ENCODE measurements at places on chromosomes 13 and 19.
A peak's percentile ranks its signal among the peaks of the same experiment; 100 is the strongest.

DNA sequence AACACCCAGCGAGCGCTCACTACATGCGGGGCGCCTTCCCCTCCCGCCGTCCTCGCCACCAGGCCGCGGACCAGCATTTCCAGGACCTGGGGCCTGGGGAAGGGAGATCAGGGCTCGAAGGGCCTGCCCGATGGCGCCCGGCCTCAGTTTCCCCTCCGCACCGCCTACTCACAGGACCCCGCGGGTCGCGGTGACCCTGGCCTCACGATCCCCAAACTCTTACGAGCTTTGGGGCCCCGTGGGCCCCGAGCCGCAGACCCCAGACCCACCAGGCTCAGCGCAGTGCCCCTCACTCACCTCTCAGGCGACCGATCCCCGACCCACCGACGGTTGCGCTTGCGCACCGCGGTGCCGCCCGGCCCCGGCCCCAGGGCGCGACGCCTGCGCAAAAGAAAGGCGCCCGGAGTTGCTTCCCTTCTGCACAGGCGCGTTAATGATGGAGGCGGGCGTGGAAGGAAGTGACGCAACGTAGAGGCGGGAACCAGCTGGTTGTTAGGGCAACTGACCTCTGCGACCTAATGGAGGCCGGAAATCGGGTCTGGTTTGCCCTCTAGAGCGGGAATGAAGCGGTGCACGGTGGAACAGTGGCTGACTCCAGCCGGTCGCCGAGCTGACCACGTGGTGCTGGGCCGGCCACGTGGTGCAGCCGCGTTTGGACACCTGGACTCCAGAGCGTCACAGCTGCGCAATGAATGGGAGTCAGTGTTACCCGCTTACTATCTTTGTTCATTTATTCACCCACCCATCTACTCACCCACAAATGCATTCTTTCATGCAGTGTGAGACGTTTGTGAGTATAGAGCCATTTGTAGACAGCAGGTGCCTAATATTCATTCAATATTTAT, at the start of gene SGTA:
Gene SGTA, minus strand, starts transcription at position 338 of the 845 bp plus-strand sequence. CDS start 14,205 bp downstream, outside the sequence.
- DNase-seq: peak; percentile 98

- no peak for DNase-seq
Observed at GRCh38 chr13:40460116-40460515, 206.3 kb downstream of the FOXO1 start.

- peak; percentile 94 for DNase-seq
Observed at GRCh38 chr19:1239796-1240737, 1.5 kb upstream of the ATP5F1D start.

DNA sequence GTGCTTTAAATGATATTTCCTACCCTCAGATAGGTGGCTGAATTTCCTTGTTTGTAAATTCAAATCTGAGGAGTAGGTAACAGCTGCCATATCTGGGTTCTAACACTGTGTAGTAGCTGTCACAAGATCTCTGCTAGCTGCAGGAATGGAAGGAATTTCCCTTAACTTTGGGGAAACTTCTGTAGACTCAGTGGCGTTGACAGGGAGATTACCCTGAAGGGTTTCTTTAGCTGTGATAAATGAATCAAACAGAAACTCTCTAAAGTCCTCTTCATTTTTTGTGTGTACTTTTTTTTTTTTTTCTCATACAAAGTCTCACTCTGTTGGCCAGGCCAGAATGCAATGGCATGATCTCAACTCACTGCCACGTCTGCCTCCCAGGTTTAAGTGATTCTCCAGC, 5.3 kb upstream of the EPSTI1 start:
- no peak for DNase-seq

DNA sequence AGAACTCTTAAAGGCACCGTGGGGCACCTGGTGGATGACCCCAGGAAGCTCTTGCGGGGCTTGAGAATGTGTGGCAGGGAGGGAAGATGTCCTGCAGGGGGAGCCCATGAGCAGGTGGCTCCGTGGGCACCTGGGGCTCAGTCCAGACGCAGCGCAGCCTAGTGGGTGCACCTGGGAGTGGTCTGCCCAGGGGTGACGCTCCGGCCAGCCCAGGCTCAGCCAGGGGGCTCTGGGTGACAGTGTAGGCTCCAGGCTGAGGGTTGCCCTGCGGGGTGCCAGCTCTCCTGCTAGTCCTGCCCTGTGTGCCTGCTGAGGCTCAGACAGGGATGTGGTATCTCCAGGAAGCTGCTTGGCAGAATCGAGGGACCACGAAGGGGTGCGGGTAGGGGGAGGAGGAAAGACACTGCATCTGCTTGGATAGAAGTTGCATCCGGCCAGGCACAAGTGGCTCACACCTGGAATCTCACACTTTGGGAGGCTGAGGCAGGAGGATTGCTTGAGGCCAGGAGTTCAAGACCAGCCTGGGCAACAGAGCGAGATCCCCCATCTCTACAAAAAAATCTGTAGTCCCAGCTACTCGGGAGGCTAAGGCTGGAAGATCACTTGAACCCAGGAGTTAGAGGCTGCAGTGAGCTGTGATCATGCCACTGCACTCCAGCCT, 15.0 kb upstream of the PGLS start:
- DNase-seq: peak; percentile 87

DNA sequence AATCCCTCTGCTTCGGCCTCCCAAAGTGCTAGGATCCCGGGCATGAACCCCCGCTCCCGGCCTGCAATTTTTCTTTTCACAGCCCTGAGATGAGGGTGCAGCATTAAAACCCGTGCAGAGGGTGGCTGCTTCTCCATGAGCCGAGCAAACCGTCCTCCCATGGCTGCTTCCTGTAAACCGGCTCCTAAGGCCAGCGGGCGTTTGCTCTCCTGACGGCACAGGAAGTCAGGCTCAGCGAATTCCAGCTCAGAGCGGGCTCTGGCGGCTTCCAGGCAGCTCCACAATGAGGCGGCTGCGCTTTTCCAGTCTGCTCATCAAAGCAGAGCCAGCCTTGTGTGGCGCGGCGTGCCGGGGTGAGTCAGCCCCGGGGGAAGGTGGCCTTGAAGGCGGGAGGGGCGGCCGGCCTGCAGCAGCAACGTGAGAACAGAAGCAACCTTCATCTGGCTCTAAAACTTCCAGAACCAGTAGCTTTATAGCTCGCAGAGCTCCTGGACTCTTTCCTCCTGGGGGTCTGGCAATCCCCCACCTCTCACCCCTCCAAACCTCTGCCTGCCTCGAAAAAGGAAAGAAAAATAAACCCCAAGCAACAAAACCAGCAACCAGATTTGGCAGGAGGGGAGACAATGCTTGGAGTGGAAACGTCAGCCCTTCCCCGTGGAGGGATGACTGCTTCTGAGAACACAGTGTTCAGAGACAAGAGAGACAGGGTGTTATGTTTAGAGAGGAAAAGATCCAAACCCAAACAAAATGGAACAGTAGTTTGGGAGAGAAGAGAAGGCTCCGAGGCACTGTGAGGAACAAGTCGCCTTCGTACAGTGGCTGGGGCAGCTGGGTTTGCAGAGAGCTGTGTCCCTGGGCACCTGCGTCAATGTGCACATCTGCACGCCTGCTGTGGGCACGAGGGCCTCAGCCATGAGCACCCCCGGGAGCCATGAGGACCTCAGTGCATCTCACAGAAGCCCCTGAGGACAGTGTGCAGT, 67.8 kb downstream of the GADD45B start:
- peak; percentile 91 for DNase-seq

DNA sequence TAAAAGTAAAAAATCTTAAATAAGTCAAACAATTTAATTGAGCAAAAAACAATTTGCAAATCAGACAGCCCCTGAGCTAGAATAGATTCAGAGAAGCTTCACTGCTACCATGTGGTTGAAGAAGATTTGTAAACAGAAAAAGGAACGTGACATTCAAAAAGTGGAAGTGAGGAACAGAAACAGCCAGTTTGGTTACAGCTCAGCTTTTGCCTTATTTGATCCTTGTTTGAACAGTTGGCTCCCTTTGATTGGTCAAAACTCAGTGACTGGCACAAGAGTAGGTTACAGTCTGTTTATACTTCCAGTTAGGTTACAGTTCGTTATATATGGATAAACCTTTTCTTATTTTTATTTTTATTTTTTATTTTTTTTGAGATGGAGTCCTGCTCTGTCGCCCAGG, 5.8 kb downstream of the ZNF221 start:
- DNase-seq: no peak

DNA sequence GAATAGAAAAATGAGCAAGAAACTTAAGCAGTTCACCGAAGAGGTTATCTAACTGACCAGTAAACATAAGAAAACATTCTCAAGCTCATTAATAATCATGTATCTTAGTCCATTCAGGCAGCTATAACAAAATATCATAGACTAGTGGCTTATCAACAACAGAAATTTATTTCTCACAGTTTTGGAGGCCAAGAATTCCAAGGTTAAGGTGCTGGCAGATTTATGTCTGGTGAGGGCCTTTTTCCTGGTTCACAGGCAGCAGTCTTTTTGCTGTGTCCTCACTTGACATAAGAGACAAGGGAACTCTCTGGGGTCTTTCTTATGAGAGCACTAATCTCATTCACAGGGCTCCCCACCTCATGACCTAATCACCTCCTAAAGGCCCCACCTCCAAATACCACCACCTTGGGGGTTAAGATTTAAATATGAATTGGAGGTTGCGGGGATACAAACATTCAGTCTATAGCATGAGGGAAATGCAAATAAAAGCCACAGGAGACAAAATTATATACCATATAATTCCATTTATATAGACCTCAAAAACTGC, 123.6 kb downstream of the ZAR1L start:
- DNase-seq: no peak

DNA sequence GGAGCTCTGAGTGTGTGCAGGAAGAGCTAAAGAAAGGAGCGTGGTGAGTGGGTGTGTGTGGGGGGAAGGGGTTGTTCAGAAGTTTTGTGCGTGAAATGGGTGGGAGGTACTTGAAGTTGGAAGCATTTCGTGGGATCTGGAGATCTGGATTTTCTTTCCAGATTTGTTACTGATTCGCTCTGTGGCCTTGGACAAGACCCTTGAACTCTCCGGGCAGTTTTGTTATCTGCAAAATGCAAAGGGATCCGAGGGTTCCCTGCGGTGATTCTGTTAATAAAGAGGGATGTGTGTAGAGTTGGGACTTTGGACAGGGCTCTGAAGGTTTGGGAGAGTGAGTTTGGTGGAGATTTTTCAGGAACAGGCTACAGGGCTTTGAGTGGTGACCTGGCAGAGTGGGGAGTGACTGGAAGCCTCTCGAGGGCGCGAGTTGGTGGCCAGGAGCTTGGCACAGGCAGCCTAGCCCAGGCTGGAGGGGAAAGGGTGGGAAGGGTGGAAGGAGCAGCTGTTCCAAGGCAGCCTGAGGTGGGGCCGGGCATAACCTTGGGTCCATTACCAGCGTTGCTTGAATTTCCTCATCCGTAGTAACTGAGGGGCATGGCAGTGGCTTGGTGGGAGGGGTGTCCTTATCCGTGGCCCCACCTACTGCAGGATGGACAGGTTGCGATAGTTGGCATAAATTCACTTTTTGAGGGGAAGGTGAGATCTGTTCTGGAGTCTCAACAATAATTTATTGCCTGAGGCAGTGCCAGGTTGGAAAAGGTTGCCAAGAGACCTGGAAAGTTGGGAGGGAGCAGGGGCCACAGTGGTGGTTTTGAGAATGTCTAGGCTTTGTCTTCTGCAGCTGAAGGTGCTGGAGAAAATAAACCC, 2.1 kb downstream of the ACTN4 start:
- no peak for DNase-seq

DNA sequence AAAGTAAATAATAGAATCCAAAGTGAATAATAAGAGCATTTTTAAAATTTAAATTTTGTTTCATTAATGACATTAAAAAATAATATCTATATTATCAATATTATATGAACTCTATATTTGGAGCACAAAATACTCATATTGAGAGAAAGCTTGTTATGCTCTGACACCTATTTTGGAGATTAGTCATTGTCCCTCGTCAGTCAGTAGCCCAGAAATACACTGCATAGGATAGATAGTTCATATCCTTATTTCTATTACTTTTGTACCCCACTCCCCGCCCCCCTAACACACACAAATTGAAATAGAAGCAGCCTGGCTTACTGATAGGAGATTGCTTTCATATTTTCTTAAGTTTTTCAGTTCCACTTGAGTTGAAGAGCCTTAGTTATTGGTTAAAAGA, 652.8 kb downstream of the PCDH9 start:
- DNase-seq: no peak

DNA sequence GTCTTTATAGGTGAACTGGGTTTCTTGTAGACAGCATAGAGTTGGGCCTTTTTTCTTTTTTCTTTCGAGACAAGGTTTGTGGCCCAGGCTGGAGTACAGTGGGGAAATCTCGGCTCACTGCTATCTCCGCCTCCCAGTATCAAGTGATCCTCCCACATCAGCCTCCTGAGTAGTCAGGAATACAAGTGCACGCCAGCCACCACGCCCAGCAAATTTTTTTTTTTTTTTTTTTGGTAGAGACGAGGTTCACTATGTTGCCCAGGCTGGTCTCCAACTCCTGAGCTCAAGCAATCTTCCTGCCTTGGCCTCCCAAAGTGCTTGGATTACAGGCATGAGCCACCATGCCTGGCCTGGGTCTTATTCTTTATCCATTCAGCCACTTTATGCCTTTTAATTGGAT, 5.1 kb upstream of the CALM3 start:
- no peak for DNase-seq

DNA sequence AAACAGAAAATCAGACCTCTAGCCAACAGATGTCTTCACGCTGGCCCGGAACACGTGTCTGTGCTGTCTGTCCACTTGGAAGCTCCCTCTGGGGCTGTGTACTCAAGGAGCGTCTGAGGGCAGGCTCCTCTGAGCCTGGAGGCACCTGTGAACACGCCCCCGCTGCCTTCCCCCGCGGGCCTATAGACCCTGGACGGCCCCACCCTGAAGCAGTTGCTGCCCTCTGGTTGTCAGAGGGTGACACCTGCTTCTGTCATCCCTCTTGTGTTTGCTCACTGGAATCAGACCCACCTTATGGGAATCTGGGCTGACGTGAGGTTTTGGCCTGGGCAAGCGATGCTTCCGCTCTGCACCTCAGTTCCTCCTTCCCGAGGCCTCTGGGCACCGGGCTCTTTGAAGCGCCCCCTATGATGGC, 19.2 kb downstream of the EPN1 start:
- no peak for DNase-seq

- peak; percentile 56 for DNase-seq
Observed at GRCh38 chr13:32025730-32026129, 5.8 kb upstream of the FRY start.

GRCh38 chr19:3062165-3063105, at the start of gene TLE5:
Gene TLE5, minus strand, starts transcription at chr19:3062495. Its CDS starts 295 bp downstream, at chr19:3062200.
- peak; percentile 64 for DNase-seq

- no peak for DNase-seq
Observed at GRCh38 chr13:109344552-109345157, 441.7 kb downstream of the IRS2 start.

GRCh38 chr13:82248762-82249161, 1633.5 kb downstream of the SLITRK1 start:
- no peak for DNase-seq
